ENCODE measurements at places on chromosomes 7 and 10.

- no peak for DNase-seq
Measured at GRCh38 chr10:6018422-6018821, 41.1 kb upstream of the IL15RA start.

DNA sequence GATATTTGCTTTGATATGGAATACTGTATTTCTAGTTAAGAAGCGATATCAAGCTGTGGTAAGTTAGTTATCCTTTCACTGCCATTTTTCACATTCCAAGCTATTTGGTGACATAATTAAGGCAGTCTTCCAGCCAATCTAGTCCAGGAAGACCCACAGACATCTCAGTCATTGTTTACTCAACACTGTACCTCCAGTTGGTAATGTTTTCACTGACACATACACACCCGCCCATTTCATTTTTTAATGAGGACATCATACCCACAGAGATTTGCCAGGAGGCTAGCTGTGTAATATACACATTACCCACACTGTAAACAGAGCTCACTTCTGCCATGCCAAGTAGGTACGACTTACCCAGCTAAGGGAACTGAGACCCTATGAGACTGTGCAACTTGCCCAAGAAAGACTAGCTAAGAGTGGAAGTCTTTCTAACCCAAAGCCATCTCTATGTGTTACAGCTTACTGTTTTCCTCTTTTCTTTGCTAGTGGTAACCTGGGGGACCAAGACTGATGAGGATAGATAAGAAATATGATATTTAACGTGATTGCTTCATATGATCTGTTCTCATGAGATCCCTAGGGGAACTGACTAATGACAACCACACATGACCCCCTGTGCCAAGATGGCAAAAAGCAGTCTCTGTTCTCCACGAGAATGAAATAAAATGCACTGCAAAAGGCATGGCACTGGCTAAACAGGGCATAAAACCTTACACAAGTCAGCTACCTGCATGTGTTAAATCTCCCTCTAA, 179.0 kb downstream of the DGKI start:
- DNase-seq, result peak; percentile 84

- DNase-seq, result no peak
Measured at GRCh38 chr7:36309301-36309700, 80.4 kb upstream of the ANLN start.

- DNase-seq, result peak; percentile 65
Measured at GRCh38 chr7:102260856-102261255, 25.8 kb upstream of the SH2B2 start.

DNA sequence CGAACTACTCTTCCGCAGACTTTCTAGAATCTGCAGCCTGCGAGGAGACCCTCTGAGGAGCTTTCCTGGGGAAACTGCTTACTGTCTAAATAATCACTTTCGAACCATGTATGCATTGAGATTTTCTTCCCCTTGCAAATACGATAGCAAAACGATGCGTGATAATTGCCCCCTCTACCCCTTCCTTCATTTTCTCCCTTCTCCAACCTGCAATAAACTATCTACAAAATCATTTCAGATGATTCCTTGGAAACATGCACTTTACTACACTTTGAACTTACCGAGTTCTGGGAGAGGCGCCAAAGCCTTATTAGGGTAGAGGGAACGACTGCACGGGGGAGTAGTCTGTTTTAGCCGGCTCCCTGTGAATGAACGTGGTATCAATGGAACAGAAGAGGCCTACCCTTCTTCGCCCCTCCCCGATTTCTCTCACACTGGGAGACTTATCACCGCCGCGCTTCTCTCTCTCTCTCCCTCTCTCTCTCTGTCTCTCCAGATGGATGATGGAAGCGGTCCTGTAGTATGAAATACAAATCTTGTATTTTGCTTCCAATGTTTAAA, at the start of gene FGFBP3:
Gene FGFBP3, minus strand, starts transcription at position 370 of the 561 bp plus-strand sequence. CDS start 517 bp downstream, outside the sequence.
- peak; percentile 55 for DNase-seq

- DNase-seq, result no peak
Measured at GRCh38 chr10:102626026-102626685, 18.1 kb upstream of the TRIM8 start.

GRCh38 chr7:103065667-103066066, 8.9 kb downstream of the FBXL13 start:
- DNase-seq, result peak; percentile 21

DNA sequence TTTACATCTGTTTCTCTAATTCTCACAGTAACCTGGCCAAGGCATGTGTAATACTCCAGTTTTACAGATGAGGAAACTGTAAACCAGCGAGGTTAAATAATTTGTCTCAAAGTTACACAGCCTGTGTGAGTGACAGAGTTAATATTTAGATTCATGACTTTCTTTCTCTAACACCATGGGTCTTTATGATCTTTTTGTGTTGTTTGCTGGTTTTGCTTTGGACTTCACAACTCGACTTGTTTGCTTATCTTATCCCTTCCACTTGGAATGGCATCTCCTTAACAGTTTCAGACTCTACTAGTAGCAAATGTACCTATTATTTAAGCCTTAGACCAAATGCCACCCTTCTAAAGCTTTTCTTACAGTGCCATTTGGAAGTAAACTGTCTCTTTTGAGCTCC, 34.4 kb downstream of the MXI1 start:
- DNase-seq, result no peak

DNA sequence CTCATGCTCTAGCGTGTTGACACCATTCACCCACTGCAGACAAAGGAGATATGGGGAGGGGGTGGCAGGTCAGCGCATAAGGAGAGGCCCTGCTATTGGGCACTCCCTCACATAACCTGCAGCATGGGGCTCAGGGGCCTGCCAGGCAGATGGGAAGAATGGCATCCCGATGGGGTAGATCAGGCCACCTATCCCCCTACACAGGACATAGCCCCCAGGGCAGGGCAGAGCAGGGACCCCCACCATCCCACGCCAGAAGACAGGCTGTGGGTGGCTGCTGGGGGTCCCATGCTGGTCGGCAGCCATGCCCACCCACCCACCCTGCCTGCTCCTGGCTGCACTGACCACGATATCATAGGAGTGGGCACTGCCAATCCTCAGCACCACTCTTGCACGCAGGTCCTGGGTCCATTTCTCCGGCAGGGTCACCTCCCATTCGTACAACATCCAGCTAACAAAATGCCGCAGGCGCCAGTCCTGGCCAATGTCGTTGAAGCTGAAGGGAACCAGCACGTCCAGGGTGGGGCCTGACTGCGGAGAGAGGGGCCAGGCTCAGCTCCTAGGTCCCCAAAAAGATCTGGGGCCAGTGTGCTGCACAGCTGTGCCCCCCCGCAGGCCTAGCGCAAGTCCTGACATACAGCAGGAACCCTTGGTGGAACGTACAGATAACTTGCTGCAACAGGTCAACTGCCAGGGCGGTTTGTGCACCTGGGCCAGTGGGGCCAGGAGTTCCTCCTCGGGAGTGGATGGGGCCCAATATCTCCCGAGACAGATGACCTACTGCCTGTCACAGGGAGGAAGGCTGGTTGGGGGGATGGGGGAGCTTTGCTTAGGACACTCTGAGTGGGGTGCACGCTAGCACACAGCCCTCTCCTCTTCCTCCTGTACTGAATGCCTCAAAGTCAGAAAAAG, 45.9 kb upstream of the ZNF479 start:
- no peak for DNase-seq

GRCh38 chr7:150799156-150799555, 1.0 kb downstream of the TMEM176B start:
- DNase-seq, result no peak

DNA sequence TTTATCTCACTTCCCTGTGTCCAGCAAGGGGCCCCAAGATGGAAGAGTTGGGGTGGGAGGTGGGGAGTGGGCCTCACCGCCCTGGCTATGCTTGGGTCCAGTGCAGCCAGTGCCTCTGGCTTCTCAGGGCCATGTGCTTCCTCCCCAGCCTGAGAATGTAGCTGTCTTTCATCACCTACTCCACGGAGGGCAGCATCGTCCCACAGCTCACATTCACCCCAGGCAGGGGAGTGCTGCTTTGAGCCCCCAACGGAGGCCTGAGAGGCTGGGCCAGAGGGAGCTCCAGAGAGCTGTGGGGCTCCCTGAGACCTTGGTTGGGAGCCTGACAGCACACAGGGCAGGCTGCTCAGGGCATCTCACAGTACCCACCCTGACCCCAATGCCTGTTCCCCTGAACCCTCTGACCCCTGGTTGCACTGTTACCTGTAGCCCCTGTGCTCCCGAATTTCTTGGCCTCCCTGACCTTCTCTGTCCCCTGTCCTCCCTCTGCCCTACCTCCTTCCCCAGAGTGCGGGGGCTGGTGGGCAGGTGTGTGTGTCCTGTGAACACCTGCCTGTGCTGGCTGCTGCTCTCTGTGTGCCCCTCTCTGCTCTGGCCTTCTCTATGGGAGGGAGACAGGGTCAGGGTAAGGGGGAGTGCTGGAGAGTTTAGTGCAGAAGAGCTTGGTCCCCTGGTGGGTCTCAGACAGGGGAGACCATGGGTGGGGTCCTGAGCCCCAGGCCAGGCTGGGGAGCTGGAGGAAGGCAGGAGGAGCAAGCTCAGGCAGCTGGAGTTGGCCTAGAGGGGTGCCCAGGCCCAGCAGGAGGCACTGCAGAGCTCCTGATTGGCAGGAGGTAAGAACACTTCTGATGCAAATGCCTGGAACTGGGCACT, 19.6 kb upstream of the ZNF488 start:
- DNase-seq, result no peak

DNA sequence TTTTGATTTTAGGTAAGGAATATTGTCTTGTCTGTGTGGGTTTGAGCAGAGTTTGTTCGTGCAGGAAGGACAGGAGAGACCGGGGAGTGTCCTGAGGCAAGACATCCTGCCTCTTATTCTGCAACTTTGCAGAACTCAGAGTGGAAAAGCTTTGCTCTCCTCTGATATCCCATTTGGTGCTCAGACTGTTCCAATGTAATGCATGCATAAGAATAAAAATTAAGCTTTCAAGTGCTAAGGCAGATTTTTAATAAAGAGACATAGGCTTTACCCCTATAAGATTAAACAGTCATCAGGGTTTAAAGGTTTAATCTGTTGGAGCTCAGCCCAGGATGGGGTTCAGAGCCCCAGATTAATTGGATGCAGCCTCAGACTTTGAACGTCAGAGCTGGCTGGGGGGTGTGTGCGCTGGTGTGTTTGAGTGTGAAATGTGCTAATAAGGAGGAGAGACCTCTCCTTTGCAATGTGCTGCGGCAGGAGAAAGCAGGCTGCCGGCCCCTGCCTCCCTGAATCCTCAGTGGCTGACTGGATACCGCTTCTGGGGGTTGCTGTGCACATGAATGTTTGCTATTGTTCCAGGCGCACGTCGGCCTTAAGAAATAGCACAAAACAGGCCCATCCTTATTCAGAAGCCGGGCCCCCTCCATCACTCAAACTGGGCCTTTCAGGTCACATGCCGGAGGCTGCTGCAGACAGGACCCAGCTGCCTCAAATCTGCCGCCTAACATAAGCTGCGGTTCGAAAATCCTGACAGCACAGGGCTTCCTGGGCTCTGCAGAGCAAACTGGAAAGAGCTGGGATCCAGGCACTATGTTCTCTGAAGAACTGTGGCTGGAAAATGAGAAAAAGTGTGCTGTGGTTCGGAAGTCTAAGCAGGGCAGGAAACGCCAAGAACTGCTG, 84.1 kb upstream of the PRR15 start:
- DNase-seq, result no peak

Measured in astrocyte of the spinal cord (primary cell).